ENCODE measurements at places on chromosomes 2 and 18. TPM values are rescaled to one million over a fixed set of nuclear protein-coding genes. Genes with fewer than 3 reads are reported as not detected.
A peak's percentile ranks its signal among the peaks of the same experiment; 100 is the strongest.

GRCh38 chr2:152730591-152731333 is 12.3 kb downstream of the ARL6IP6 start:
- DNase-seq, result no peak

- no peak for DNase-seq
Observed at GRCh38 chr2:189350540-189351209, 90.6 kb upstream of the WDR75 start.

Gene HOXD12
- not detected for total RNA-seq

DNA sequence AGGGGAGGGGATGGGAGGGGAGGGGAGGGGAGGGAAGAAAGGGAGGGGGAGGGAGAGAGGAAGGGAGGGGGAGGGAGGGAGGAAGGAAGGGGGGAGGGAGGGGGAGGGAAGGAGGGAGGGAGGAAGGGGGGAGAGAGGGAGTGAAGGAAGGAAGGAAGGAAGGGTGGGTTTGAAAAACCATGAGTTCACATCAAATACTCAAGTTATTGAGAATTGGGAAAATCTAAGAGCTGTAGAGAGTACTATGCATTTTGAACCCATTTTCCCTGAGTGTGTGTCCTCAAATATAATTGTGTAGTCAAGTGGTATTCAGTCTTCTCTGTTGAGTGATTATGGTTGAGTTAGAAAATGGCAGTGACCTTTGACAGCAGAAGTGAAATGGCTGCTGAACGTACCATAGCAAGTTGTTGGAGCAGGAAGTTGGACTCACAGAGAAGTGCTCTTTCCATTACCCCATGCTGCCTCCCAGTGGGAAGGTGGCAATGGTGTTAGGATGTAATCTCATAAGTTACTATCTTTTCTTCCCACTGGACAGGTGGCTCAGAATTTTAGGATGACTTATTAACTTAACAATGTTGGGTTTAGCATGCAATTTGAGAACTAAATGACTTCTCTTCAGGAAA is 214.6 kb downstream of the SETBP1 start:
- DNase-seq, result peak; percentile 40

Gene CLIP4
- 31.4 TPM for total RNA-seq

Gene ALPP
- total RNA-seq, result not detected

DNA sequence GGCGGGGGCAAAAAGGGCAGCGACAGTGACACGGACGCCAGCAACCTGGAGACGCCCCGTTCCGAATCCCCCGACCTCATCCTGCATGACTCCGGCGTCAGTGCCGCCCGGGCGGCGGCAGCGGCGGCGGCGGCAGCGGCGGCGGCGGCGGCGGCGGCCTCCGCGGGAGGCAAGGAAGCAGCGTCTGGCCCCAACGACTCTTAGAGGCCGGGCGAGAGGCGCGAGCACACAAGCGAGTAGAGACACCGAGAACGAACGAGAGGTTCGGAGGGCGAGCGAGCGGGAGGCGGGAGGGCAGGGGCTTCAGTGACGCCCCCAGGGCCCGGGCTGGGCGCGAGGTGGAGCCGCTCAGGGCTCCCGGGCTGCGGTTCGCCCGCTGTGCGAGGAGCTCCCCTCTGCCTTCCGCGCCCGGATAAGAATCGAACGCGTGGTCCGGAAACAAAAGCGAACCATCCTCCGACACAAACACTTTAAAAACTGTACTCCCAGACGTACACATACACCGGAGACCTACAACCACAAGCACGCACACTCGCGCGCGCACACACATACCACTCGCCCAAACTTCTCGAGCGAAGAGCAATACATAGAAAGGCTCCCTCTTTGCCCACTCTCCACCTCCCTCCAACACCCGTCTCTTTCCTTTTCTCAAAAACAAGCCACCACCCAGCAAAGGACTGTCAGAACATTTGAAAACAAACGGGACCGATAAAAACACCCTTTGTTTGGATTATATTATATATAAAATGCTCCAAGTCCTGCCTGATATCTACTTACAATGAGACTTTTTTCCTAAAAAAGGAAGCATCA is 2.8 kb downstream of the SP9 start:
- peak; percentile 31 for DNase-seq

DNA sequence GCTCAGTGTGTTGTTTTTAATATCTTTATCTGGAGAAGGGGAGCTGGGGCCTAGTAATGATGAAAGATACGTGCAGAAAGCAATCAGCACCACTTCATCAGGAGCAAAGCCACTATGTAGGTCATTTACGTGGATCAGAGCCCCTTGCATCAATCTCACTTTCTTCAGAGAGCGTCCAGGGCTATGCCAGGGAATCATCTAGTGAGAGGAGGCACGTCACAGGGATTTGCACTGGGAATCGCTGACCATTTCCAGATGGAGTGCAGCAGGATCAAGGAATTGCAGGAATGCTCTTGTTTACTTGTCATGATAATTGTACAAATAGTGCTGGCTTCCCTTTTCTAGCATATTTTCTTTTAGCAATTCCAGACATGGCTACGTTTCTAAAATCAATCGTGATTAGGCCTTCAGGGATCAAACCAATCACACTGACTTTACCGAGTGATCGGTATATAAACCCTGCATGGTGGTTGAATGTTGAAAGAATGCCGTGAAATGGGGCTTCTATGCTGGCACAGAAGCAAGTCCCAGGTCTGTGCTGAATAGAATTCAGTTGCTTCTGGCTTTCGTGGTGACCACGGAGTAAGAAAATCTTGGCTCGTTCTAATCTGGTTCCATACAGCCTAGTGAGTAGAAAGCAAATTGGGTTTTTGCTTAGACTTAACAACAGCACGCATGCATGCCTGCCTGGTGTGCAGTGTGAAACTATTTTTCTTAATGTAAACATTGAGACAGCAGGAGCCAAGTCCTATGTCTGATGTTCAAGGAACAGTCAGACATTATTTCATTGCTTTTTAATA is 122.8 kb downstream of the TMEM200C start:
- no peak for DNase-seq

Gene NRP2
- total RNA-seq, result 9.7 TPM

Gene TMEM169
- total RNA-seq, result 0.15 TPM

DNA sequence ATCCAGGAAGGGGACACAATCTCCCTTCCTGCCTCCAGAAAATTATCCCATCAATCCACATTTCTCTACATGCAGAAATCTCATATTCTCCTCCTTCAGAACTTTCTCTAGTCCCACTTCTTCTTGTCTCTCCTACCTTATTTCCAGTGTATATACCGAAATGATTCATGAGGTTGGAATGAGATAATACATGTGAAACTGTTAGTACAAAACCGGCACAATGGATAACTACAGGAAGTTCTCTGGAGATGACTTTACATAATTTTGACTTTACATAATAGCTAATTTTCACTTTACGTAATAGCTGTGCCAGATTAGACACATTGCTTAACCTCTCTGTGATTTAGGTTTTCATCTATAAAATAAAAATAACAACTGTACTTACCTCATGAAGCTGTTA is 801.3 kb downstream of the ERBB4 start:
- no peak for DNase-seq

- no peak for DNase-seq
Observed at GRCh38 chr2:176533505-176534193, 264.4 kb downstream of the MTX2 start.

- DNase-seq, result peak; percentile 65
Observed at GRCh38 chr2:26033270-26033817, 540 bp upstream of the RAB10 start.

DNA sequence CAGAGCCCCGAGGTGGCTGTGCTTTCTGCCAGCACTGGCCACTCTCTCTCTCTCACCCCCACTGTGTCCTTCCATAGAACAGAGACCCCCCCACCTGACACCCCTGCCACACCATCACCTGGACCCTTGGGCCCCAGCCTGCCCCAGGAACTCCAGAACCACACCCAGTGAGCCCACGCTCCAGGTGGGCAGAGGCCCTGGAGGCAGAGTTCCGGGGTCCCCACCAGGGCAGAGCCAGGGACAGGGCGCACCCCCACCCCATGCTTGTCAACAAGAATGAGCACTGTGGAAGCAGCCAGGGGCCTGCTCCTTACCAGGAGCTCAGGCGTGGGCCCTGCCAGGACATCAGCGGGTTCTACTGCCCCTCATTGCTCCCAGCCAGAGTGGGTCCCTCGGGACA is 14.6 kb downstream of the PASK start:
- DNase-seq, result no peak

- no peak for DNase-seq
Observed at GRCh38 chr2:154455166-154455565, 243.3 kb upstream of the KCNJ3 start.

Gene SNTG2
- total RNA-seq, result 0.77 TPM

DNA sequence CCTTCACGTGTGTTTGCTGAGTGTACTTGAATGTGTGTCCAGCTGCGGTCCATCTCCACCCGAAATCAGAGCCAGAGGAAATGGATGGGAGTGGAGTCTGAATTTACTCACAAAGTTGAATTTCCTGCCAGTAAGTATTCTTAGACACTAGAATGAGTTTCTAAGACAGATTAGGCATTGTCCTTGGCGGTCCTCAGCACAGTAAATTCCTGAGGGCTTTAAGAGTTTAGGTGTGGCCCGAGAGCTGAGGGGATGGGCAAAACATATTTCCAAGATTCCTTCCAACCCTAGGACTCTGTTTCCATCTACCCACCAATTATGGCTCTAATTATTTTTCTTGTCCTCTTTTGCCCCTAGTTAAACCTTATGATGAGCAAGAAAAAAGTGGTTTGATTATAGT is 90.3 kb upstream of the PHLPP1 start:
- DNase-seq, result peak; percentile 41

- no peak for DNase-seq
Observed at GRCh38 chr18:66993492-66993891, 389.6 kb upstream of the CDH19 start.

Gene SRD5A2
- not detected for total RNA-seq

DNA sequence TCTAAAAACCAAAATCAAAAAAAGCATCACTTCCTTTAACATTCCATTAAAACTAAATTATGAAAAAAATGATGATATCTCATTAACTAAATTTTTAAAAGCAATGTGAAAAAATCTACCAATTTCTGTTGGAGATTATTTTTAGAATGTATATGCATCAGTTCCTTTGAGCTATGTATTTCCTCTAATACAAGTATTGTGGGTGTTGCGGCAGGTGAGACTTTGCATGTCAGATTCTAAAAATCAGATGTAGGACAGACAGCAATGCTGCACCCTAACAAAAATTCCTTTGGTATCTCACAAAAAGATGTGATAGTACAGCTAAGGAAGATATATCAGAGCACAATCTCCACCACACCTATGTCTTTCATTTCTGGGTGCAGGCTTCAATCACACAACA is 6.8 kb downstream of the MBD2 start:
- DNase-seq, result no peak

Gene DSG1
- total RNA-seq, result 0.77 TPM

Gene FLACC1
- total RNA-seq, result 5.0 TPM

GRCh38 chr2:133674433-133675331 is 106.4 kb upstream of the NCKAP5 start:
- DNase-seq, result peak; percentile 55

GRCh38 chr2:236569573-236569973 is at the start of gene ACKR3:
ACKR3 (plus strand) TSS chr2:236569825; CDS start chr2:236580466, 10,641 bp downstream.
- peak; percentile 83 for DNase-seq

DNA sequence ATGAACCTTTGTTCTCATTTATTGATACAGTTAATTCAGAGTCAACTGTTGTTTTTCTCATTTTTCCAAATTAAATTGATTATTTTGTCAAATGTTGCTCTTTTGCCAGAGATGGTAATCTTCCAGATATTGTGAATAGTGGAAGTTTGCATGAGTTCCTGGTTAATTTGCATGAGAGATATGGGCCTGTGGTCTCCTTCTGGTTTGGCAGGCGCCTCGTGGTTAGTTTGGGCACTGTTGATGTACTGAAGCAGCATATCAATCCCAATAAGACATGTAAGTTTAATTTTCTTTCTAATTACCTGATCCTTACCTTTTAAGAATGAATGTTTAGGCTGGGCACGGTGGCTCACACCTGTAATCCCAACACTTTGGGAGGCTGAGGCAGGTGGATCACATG is 7.8 kb downstream of the CYP20A1 start:
- DNase-seq, result no peak

GRCh38 chr2:98252038-98252773 is 94.0 kb upstream of the CNGA3 start:
- no peak for DNase-seq

- DNase-seq, result no peak
Observed at GRCh38 chr18:10209302-10209701, 245.1 kb upstream of the APCDD1 start.

Gene IL36A
- total RNA-seq, result not detected

DNA sequence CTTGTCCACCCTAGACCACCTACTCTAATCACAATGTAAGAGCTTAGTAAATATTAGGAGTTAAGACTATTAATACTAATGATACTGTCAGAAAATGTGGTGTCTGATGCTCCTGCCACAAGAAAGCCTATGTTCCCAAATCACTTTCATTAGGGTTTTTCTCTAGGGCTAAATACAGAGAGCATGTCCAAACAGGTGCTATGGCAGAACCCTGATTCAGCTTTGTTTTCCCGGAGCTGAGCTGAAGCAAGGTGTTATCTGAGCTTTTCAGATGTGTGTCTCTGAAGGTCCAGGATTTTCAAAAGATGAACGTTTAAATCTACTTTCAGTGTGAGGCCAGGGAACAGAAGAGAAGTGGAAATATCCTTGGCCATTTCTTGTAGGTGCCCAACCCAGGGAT is 40.6 kb downstream of the CPO start:
- no peak for DNase-seq

GRCh38 chr2:10002109-10002508 is 41.2 kb upstream of the KLF11 start:
- no peak for DNase-seq

- DNase-seq, result no peak
Observed at GRCh38 chr2:19785447-19785846, 116.3 kb downstream of the TTC32 start.

Gene CERS6
- total RNA-seq, result 71.7 TPM

- no peak for DNase-seq
Observed at GRCh38 chr2:75676464-75676863, 29.9 kb downstream of the MRPL19 start.

DNA sequence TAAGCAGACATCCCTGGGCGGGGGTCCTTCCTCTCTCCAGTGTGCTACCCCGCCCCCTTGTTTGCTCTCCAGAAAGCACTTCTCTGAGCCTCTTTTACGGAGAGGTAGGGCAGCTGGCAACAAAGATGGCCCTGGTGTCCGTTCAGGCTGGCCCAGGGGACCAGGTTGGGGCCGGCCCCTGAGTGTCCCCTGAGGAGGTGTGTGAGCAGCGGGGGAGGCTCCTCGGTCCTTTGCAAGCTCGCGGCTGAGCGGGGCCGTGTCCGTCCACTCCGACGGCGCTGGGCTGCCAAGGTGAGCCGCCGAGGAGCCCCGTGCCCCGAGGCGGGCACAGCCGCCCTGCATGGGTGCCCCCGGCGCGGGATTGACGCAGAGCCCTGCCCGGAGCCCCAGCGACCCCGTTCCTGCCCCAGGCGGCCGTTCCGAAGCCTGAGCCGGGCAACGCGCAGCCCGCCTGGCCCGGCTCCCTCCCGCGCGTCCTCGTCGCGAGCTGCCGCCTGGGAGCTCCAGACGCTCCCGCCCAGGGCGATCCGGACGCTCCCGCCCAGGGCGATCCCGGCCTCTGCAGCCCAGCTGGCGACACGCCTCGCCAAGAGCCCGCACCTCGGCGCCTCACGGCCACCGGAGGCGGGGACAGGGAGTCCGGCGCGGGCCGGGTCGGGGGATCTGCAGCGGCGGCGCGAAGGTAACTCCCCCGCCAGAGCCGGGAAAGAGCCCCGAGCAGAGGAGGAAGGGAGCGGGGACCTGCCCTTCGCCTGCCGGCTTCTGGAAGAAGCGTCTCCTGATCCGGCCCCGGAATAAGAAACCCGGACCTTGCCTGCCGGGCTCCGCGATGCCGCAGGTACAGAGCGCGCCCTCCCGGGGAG is at the start of gene PROKR1:
Gene PROKR1, plus strand, starts transcription at position 569 of the 863 bp plus-strand sequence. CDS start 2,243 bp downstream, outside the sequence.
- peak; percentile 58 for DNase-seq

- peak; percentile 82 for DNase-seq
Observed at GRCh38 chr2:47028171-47028570, 112.6 kb upstream of the MCFD2 start.

Measured in left ventricle myocardium superior (tissue), 1 donor.